ENCODE measurements at places on chromosomes 13 and 19.

- DNase-seq, result no peak
- H3K27ac ChIP-seq, result no peak overlapping the region
- H3K36me3 ChIP-seq, result no peaks in the 10 kb centered on the region
- H3K27me3 ChIP-seq, result peaks cover 21% of the 10 kb centered on the region
- no peak overlapping the region for H3K4me3 ChIP-seq
- H3K4me1 ChIP-seq, result no peaks in the 10 kb centered on the region
These were observed 13.9 kb upstream of the ZNF536 start for GRCh38 chr19:30358319-30358718.

DNA sequence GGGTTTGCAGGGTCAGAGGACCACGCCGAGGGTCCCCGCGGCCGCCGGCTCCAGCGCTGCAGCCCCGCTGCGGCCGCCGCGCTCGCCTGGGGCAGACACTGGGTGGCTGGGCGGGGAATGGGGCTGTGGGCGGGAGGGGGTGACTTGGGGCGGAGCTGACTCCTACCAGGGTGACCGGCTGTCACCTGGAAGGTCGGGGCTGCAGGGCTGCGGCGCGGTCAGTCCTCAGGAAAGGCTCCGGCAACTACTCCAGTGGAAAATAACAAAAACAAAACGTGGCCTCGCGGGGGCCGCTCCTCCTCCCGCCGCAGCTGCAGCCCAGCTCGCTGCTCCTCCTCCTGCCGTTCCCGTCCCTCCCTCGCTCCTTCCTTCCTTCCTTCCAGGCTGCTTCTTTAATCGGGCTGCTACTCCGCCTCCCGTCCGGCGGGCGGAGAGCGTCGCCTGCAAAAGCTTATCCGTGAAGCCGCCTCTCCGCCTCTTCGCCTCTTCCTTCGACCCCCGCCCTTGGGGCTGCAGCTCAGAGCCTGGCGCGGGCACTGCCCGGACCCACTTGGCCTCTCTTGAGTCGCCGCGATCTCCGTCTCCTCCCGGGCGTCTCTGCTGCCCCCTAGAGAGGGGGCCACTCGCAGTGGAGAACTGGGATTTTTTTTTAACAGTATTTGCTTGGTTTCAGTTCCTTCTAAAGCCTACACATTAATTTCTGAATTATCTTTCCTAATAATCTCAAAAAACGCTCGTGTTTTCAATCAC, at the start of gene TBC1D4:
Gene TBC1D4 (minus strand): TSS at position 100 of the 750 bp plus-strand sequence. CDS start 402 bp downstream, outside the sequence.
- peaks cover 2% of the 10 kb centered on the region for H3K36me3 ChIP-seq
- peak within 1 kb of the TSS; percentile 93 for H3K4me3 ChIP-seq
- peaks cover 13% of the 10 kb centered on the region for H3K4me1 ChIP-seq
- no peak within 1 kb of the TSS for H3K27ac ChIP-seq

DNA sequence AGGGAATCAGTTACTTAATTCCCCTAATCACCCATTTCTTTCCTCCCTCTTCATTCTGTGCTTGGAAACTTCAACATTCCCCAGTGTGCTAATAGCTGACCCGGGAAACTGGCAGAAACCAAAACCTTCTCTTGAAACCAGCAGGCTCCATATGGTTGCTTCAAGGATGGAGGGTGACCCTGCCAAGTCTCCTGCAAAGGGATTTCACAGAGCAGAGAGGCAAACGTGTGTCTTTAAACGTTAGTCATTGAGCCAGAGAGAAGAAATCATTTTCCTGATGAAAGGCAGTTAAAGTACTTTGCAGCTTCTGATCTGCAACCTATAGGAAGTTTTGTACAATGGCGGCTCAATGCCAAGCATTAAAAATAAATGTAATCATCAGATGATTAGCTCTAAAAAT, 220.9 kb downstream of the POU4F1 start:
- H3K4me3 ChIP-seq, result no peak overlapping the region

DNA sequence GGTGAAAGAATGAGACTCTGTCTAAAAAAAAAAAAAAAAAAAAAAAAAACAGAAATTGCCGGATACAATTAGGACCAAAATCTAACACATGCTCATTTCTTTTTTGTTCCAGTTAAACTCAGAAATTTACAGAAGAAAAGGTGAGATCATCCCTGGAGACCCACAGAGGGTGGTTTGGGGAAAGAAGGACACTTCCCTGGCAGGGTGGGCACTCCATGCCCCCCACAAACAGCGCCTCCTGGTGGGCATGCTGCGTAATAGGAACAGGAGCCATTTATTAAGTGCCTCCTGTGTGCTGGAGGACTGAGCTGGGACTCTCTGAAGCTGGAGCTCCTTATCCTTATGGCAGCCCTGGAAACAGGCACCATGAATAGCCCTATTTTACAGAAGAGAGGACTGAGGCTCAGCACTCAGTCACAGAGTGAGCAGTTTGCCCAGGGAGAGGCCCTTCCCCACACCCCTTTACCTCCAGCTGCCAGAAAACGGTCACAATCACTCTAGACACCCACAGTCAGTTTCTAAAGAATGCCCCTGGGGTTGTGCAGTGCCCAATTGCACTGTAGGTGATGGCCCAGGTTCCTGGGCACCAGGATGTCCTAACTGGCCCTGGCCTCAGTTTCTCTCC, 10.1 kb downstream of the C19orf38 start:
- DNase-seq, result peak; percentile 47
- no peaks in the 10 kb centered on the region for H3K36me3 ChIP-seq
- H3K27ac ChIP-seq, result no peak overlapping the region
- H3K4me3 ChIP-seq, result no peak overlapping the region

DNA sequence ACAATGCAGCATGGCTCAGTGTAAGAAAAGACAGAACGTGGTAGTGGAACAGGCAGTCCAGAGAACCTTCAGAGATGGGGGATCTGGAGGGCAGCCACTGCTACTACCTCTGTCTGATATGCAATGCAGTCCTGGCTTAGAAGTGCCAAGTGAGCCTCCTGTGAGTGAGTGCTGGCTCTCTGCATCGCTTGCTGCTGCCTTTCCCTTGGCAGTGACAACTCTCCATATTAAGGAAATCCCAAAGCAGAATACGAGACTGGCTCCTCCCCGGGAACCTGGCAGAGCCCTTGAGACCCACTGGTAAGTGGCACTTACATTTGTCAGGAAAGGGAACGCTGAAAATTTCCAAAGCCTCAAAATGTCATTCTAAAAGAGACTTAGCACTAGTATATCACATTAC, 7.5 kb downstream of the DOCK9 start:
- peaks cover 33% of the 10 kb centered on the region for H3K4me1 ChIP-seq
- no peak overlapping the region for H3K4me3 ChIP-seq
- no peak for DNase-seq
- no peak overlapping the region for H3K27ac ChIP-seq
- no peaks in the 10 kb centered on the region for H3K36me3 ChIP-seq

GRCh38 chr19:31560086-31561060, 211.1 kb upstream of the TSHZ3 start:
- peaks cover 3% of the 10 kb centered on the region for H3K27me3 ChIP-seq
- no peaks in the 10 kb centered on the region for H3K36me3 ChIP-seq
- no peak overlapping the region for H3K4me3 ChIP-seq
- no peaks in the 10 kb centered on the region for H3K4me1 ChIP-seq
- no peak overlapping the region for H3K27ac ChIP-seq

GRCh38 chr19:45275370-45275971, 24.4 kb downstream of the MARK4 start:
- no peak overlapping the region for H3K4me3 ChIP-seq
- H3K27ac ChIP-seq, result no peak overlapping the region
- DNase-seq, result no peak
- H3K36me3 ChIP-seq, result peaks cover 24% of the 10 kb centered on the region

- peak overlapping the region; percentile 77 for H3K4me3 ChIP-seq
- peak; percentile 83 for DNase-seq
- peaks cover 6% of the 10 kb centered on the region for H3K36me3 ChIP-seq
- peak overlapping the region; percentile 89 for H3K27ac ChIP-seq
- peaks cover 15% of the 10 kb centered on the region for H3K4me1 ChIP-seq
These were observed 4.3 kb downstream of the BBC3 start for GRCh38 chr19:47226426-47227351.

DNA sequence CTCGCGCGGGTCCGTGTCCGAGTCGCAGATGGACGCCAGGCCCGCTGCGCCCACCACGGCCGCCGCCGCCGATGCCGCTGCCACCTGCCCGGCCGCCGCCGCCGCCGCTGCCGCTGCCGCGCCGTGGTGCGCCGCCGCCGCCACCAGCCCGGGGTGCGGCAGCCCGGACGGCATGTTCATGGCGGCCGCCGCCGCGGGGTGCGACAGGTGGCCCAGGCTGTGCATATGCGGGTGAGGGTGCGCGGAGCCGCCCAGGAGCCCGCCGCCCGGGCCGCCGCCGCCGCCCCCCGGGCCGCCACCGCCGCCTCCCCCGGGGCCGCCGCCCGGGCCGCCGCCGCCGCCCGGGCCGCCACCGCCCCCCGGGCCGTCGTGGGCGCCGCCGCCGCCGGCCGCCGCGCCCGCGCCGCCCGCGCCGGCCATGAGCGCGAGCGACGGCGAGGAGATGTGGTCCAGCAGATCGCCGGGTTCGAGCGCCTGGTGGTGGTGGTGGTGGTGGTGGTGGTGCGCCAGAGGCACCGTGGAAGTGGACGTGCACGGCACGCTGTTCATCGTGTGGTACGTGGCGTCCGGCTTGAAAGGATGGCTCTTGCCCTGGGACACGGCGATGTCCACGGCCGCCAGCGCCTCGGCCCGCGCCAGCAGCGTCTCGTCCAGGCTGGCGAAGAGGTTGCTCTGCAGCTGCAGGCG, 1.3 kb downstream of the POU4F1 start:
- H3K36me3 ChIP-seq, result peaks cover 10% of the 10 kb centered on the region
- peak overlapping the region; percentile 74 for H3K4me3 ChIP-seq
- peaks cover 78% of the 10 kb centered on the region for H3K27me3 ChIP-seq

- H3K4me3 ChIP-seq, result no peak overlapping the region
- peaks cover 5% of the 10 kb centered on the region for H3K36me3 ChIP-seq
- DNase-seq, result no peak
These were observed 2.7 kb downstream of the CCDC106 start for GRCh38 chr19:55650602-55651230.

- no peak for DNase-seq
- H3K36me3 ChIP-seq, result no peaks in the 10 kb centered on the region
- H3K27ac ChIP-seq, result no peak overlapping the region
- peaks cover 19% of the 10 kb centered on the region for H3K4me1 ChIP-seq
- H3K27me3 ChIP-seq, result peaks cover 6% of the 10 kb centered on the region
These were observed 93.9 kb downstream of the STARD13 start for GRCh38 chr13:33191425-33192210.

- H3K4me1 ChIP-seq, result peaks cover 30% of the 10 kb centered on the region
- H3K27me3 ChIP-seq, result no peaks in the 10 kb centered on the region
- H3K36me3 ChIP-seq, result peaks cover 5% of the 10 kb centered on the region
- H3K27ac ChIP-seq, result no peak overlapping the region
- no peak overlapping the region for H3K4me3 ChIP-seq
These were observed 47.6 kb upstream of the GPI start for GRCh38 chr19:34317311-34317927.

GRCh38 chr13:75145927-75146326, 336.0 kb downstream of the TBC1D4 start:
- H3K27ac ChIP-seq, result no peak overlapping the region
- DNase-seq, result no peak
- no peaks in the 10 kb centered on the region for H3K4me1 ChIP-seq
- no peak overlapping the region for H3K4me3 ChIP-seq
- H3K36me3 ChIP-seq, result no peaks in the 10 kb centered on the region

- no peak overlapping the region for H3K27ac ChIP-seq
- DNase-seq, result no peak
- no peaks in the 10 kb centered on the region for H3K36me3 ChIP-seq
- no peak overlapping the region for H3K4me3 ChIP-seq
These were observed 47.5 kb downstream of the OXGR1 start for GRCh38 chr13:96946709-96947311.
